ENCODE measurements at places on chromosomes 5 and 9.

DNA sequence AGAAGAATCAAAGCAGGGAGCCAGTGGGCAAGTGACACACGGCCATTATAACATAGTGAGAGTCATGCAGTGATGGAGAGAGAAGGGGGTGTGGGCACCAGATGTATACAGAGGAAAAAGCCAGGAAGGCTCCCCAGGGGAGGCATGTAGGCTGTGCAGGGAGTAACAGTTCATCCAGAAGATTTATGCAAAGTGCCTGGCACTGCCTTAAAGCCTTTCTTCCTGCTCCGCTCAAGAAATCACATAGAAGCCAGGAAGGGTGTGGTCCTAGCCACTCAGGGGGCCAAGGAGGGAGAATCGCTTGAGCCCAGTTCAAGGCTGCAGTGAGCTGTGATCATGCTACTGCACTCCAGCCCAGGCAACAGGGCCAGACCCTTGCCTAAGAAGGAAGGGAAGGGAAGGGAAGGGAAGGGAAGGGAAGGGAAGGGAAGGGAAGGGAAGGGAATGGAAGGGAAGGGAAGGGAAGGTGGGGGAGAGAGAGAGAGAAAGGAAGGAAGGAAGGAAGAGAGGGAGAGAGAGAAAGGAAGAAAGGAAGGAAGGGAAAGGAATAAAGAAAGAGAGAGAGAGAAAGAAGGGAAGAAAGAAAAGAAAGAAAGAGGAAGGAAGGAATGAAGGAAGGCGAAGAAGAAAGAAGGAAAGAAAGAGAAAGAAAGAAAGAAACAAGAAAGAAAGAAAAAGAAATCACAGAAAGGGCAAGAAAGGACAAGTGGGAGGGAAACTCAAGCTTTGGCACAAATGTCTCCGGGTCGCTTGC lies 89.8 kb downstream of the LHX2 start:
- no peak for DNase-seq

DNA sequence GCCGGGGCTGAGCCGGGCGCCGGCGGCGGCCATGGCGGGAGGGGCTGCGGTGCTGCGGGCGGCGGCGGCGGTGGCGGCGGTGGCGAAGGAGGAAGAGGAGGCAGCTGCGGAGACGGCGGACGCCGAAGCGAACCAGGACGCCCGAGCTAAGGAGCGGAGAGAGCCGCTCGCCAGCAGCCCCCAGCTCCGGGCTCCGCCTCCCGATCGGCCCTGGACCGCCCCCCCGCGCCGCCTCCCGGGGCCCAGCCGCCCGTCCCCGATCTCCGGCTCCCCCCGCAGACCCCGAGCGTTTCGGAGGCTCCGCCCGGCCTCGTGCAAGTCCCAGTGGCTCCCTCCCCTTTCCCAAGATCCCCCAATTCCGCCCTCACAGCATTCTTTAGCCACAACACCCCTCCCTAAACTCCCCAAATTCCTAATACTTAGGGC lies at the start of gene ASTN2:
Gene ASTN2, minus strand, starts transcription at position 152 of the 426 bp plus-strand sequence. Its CDS starts 119 bp downstream, at position 33.
- DNase-seq = no peak

DNA sequence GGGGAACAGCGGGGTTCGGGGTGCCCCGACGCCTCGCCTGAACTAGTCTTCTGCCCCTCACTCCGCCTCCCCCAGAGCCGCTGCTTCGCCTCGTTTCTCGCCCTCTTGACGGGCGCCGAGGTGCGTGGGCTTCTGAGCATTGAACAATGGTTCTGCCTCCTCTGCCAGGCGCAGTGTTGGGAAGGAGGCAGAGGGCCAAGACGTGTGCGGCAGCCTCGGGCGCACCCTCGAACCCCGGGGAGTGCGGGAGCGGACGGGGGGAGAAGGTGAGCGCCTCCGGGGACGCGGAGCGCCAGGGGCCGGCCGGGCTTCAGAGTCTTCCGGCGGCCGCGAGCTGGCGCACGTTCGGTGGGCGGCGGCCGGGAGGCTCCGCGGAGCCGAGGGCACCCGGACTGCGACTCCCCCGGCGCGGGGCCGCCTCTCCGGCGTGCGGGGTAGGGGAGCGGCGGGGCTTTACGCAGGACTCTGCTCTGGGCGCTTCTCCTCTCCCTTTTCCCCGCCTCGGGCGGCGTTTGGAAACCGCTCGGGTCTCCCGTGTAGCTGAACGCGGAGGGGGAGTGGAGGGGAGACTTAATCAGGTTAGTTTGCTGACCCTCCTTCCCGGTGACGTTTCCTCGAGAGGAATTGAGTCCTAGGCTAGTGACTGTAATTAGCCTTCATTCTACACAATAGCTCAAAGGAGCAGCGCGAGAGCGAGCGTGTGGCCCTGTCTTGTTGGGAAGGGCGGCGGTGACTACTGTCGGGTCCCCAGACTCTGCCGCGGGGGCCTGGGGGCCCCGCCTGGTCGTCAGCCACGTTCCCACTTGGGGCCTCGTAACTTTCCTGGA lies 1.1 kb downstream of the VLDLR start:
- no peak for DNase-seq

GRCh38 chr5:36152324-36153297 lies 700 bp downstream of the SKP2 start:
- no peak for DNase-seq

- no peak for DNase-seq
Observed at GRCh38 chr5:6236858-6237481, 141.4 kb downstream of the MED10 start.

DNA sequence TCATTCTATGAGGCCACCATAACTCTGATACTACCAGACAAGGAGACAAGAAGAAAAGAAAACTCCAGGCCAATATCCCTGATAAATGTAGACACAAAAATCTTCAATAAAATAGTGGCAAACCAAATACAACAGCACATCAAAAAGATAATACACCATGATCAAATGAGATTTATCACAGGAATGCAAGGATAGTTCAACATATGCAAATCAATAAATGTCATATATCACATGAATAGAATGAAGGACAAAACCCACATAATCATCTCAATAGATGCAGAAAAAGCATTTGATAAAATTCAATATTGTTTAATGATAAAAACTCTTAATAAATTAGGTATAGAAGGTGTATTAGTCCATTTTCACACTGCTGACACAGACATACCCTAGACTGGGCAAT lies 139.9 kb downstream of the ADAMTS6 start:
- DNase-seq = no peak

- no peak for DNase-seq
Observed at GRCh38 chr5:39606591-39606990, 181.8 kb upstream of the DAB2 start.

DNA sequence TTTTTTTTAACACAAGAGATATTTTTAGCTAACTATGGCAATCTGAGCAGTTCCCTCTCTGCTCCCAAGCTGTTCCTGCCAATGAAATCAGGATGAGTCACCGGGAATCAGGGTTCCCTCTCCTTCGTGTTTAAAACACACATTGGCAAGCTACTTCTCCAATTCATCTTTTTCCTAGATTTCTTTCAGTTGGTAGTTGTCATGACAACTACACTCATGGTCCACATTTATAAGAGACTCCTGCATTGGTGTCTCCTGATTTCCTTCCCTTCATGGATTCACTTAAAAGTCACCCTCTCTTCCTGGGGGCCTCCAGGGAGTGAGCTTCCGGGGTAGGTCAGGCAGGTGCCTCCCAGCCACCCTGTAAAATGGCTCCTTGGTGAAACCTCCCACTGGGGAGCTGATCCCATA lies 72.3 kb upstream of the NIPAL4 start:
- DNase-seq = no peak

GRCh38 chr9:135130207-135130976 lies 42.9 kb downstream of the OLFM1 start:
- no peak for DNase-seq

DNA sequence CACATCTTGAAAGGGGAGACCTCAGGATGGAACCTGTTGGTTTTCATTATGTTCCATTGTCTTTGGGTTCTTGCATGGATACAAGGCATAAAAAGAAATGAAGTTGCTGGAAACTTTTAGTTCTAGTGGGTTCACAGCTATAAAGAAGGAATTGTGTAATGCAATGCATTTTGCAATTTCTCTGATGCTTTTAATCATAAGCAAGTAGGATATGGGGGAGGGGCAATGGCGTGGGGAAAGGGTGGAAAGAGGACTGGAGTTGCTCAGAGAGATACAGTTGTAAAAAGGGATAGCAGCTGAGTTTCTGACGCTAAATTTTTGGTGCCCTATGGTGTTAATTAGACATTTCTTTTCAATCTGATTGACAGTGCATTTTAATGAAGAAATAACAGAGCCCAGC lies 88.6 kb upstream of the FANCC start:
- no peak for DNase-seq

DNA sequence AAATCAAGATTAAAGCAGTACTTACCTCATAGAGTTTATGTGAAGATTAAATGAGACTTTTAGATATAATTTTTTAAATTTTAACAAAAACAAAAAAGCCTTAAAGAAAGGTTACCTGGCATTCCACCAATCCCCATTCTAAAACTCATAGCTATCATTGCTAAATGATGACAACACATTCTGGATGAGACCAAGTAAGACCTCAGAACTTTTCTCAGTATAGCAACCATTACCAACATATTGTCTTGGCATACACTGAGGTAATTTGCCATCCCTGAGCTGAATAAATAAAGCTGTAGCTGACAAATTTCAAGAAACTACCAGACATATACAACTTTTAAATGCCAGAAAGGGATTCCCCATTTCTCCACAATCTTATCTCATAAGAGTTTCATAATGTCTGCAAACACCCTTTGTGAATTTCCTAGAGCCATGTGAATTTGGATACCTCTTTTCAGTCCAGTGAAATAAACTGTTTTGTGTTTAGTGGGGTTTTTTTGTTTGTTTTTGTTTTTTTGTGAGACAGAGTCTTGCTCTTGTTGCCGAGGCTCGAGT lies 29.5 kb downstream of the RANBP3L start:
- DNase-seq = no peak

GRCh38 chr5:124134941-124135340 lies 611.5 kb downstream of the ZNF608 start:
- peak; percentile 32 for DNase-seq

- no peak for DNase-seq
Observed at GRCh38 chr5:15807871-15808270, 307.9 kb downstream of the FBXL7 start.

DNA sequence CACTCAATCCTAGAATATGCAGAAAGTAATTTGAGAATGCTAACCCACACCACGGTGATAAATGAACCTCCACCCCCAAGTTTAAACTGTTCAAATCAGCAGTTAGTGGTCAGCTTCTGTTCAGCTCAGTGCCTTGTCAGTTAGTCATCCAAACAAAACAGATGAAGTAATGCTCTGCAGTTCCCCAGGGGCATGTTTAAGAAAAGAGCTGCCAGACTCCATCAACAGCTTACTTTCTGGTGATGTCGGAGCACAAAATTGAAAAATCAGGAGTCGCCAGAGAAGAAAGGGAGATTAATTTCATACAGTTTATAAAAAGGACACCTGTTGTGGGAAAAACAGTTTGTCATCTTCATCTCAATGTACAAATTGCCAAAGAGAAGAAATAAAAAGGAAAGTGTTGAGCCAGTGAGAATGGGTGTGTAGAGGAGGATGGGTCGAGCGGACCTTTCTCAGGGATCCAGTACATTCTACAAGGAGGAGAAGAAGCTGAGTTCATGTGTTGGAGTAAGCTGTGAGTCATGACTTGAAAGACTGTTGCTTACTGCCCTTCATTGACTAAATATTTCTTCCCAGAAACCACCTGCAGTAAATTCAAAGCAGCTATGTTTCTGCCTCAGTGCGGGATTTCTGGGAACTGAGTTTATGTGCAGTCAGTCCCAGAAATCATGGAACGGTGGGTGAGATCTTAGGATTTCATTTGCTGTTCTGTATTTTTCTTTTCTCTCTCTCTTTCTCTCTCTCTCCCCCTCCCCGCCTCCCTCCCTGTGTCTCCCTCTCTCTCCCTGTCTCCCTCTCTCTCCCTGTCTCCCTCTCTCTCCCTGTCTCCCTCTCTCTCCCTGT lies 13.7 kb downstream of the TRIO start:
- peak; percentile 24 for DNase-seq

DNA sequence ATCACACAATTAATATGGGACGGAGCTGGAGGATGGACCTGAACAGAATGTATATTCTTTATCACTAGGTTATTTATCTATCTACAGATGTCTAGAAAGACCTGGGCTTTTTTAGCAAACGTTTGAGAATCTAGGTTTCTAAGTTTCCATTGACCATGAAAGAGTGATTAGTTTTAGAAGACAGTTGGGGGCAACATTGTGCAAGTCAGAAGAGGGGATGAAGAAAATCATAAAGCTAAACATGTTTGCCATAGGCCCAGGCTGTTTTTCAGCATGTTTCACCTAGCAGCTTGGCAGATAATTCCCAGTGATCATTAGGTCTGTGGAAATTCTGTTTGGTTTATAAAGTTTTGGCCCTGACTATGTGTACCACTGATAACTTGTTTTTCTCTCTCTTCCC lies 44.1 kb upstream of the CDKN2B start:
- DNase-seq = no peak

DNA sequence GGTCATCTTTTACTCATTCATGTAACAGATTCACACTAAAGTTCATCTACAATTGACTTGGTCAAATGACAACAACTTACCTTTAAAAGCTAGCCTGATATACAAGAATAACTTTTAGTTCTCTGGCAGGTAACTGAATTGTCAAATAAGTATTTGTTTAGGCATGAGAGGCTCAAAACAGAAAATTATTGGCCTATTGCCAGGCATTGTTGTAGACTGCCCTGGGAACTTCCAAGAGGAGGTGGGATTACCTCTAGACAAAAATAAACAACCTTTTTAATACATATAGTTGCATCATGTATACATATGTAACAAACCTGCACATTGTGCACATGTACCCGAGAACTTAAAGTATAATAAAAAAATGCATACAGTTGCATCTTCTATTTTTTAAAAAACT lies 18.2 kb upstream of the SLCO4C1 start:
- no peak for DNase-seq

DNA sequence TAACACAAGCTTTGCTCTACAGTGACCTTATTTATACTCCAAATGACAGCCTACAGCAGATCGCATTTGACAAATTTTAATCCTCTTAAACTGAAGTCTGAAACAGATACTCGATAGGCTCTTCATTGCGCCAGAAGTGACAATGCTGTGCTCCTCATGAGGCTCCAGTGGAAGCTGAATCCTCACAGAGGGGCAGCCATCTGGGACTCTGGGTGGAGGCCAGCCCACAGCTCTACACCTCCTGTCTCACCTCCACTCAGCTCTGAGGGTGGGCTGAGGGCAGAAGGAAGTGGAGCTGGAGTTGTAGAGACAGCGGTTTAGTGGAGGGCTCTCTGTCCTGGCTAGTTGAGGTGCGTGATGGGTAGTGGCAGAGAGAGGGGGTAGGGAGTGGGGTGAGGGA lies 283.3 kb upstream of the ANKRD55 start:
- DNase-seq = no peak

DNA sequence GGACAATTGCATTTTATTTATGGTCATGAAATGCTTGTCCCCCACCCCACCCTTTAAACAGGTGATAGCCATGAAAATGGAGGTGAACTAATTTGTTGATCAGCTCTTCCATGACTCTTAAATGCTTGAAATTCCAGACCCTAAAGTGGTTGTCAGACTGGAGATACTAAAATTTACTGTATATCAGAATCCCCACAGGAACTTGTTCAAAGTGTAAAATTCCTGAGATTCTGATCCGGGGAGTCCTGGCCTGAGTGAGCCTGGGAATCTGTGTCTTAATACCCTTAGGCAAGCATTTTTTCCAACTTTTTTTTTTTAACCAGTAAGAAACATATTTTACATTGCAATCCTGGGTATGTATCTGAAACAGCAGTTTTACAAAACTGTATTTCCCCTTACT lies 4.7 kb downstream of the SKP2 start:
- DNase-seq = no peak

GRCh38 chr5:150317048-150318003 lies 14.6 kb upstream of the ARSI start:
- DNase-seq = no peak

GRCh38 chr5:122078116-122079110 lies at the start of gene LOX:
TSS of gene LOX (minus strand) at chr5:122078259. CDS start at chr5:122077985, 274 bp downstream.
- DNase-seq = no peak

Measured in NCI-H2081 treated with DMSO at 0.1 percent for 48 hours (cell line).